ENCODE measurements at places on chromosomes 4 and X.
A peak's percentile ranks its signal among the peaks of the same experiment; 100 is the strongest.

GRCh38 chrX:2707334-2707760 is 16.3 kb downstream of the CD99 start:
- peak; percentile 71 for DNase-seq

- DNase-seq = no peak
These were observed 61.8 kb downstream of the NFKB1 start for GRCh38 chr4:102563000-102563399.

- DNase-seq = no peak
These were observed 25.0 kb downstream of the UTP14A start for GRCh38 chrX:129930941-129931410.

DNA sequence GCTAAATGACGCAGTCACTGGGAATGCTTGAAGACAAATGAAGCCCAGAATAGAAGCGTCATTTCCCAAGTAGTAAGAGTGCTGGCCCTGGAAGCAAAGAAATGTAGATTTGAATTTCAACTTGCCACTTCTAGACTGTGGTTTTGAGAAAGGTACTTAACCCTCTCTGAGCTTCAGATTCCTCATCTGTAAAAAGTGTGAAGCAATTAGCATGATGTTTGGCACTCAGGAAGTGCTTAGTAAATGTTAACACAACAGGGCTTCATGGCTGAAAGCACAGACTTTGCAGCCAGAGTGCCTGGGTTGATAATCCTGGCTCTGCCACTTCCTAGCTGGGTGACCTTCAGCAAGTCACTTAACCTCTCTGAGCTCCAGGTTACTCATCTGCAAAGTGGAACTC is 147.4 kb upstream of the RPS6KA3 start:
- DNase-seq = no peak

DNA sequence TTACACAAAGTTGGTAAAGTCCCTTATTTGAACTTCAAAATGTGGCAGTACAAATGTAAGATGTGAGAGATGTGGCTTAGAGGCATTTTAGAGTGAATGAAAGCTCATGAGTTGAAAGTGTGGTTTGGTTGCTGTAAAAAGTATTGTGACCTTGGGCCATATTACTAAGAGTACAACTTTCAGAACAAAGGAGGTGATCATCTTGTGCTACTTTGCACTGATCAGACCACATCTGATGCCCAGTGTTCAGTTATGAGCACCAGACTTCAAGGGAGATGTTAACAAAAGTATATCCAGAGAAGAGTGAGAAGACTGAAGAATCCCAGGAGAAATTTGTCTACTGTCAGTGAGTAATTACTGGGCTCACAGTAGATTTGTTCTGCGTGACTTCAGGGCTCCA is 30.2 kb downstream of the NLGN3 start:
- DNase-seq = no peak

Data from pulmonary artery endothelial cell (primary cell).